Stimulated activated CD4-positive, alpha-beta T cell treated with anti-CD3 and anti-CD28 coated beads, TNF-alpha, amount 100 ng/mL, for 1 hour (primary cell): ENCODE measurements at places on chromosomes 5 and 9.

GRCh38 chr9:136664000-136664915 lies 1.5 kb downstream of the EGFL7 start:
- DNase-seq, result no peak

GRCh38 chr5:39501397-39501796 lies 76.6 kb upstream of the DAB2 start:
- no peak for DNase-seq

GRCh38 chr9:17476401-17476800 lies 102.5 kb upstream of the SH3GL2 start:
- no peak for DNase-seq

DNA sequence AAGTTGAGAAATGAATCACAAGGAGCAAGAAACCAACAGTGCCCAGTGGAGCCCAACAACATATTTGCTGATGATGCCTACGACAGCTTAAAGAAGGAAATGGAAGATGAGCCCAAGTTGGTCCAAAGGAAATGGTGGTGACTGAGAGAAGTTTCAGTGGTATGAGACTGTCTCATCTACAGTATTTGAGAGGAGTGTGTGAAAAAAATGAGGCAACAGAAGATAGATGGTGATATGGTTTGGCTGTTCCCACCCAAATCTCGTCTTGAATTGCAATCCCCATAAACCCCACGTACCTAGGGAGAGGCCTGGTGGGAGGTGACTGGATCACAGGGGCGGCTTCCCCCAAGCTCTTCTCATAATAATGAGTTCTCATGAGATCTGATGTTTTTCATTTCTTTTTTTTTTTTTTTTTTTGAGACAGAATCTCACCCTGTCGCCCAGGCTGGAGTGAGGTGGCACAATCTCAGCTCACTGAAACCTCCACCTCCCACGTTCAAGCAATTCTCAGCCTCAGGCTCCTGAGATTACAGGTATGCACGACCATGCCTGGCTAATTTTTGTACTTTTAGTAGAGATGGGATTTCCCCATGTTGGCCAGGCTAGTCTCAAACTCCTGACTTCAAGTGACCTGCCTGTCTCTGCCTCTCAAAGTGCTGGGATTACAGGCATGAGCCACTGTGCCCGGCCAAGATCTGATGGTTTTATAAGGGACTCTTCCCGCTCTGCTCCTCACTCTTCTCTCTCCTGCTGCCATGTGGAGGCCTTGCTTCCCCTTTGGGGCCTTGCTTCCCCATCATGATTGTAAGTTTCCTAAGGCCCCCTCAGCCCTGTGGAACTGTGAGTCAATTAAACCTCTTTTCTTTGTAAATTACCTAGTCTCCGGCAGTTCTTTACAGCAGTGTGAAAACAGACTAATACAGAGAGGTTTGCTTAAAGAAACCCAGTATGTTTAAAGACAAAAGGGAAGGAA lies 30.2 kb downstream of the EFCAB9 start:
- no peak for DNase-seq

- DNase-seq, result no peak
These were observed 10.1 kb downstream of the RBM22 start for GRCh38 chr5:150690760-150691159.

DNA sequence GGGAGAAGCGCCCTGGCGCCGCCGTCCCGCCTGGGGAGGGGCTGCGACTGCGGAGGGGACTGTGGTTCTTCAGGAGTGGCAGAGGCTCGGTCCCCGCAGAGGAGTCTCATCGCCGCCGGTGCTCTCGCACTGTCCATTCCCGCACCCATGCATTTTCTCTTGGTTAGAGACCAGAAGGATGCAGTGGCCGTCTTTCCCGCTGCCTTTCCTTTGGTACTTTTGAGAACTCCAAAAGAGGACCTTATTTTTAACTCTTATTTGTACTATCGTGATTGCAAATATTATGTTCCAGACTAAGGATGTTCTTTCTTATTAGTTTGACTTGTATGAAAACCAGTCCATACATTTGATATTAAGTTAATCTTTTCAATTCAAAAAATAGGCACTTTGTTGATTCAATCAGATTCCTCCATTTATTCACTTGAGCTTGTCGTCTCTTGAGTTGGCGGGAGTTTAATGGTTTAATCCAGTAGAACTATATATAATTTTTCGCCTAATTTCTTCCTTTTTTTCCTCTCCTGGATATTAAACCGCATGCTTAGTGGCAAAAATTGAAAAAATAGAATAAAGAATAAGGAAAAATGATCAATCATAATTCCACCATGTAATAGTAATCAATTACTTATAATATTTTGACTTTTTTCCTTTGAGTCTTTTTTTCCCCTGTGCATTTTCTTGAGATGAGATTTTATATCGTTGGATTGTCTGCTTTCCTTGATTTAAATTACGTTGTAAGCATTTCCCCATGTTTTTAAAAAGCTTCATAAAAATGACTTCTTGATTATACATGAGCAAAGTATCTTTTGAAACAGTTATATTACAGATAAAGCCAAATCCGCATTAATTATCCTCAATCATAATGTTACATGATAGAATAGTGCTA lies 861 bp downstream of the ZFYVE16 start:
- no peak for DNase-seq

GRCh38 chr5:10746711-10747110 lies 14.3 kb downstream of the DAP start:
- DNase-seq, result no peak

DNA sequence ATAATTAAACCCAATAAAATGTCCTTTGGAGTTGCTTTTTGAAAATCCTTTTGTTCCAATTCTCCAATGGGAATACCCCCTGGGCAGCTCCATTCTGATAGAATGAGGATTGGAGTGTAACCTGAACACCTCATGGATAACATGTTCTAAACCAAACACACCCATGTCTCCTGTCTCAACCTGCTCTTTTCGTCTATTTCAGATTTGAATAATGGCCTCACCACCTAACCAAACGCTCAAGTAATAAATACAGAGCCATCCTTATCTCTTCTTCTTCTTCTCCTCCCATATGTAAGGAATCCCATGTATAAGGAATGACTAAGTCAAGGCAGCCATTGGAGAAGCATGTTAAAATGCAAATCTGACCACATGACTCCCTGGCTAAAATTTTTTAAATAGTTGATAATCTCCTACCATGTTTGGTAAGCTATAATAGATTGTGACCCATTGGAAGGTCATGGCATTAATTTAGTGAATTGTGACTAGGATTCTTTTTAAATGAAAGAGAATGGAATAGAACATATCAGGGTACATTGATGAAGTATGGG lies 26.0 kb downstream of the ELL2 start:
- DNase-seq, result no peak

GRCh38 chr5:16057277-16057676 lies 122.3 kb downstream of the MARCHF11 start:
- no peak for DNase-seq

GRCh38 chr5:107957051-107957450 lies 286.3 kb upstream of the EFNA5 start:
- DNase-seq, result no peak

DNA sequence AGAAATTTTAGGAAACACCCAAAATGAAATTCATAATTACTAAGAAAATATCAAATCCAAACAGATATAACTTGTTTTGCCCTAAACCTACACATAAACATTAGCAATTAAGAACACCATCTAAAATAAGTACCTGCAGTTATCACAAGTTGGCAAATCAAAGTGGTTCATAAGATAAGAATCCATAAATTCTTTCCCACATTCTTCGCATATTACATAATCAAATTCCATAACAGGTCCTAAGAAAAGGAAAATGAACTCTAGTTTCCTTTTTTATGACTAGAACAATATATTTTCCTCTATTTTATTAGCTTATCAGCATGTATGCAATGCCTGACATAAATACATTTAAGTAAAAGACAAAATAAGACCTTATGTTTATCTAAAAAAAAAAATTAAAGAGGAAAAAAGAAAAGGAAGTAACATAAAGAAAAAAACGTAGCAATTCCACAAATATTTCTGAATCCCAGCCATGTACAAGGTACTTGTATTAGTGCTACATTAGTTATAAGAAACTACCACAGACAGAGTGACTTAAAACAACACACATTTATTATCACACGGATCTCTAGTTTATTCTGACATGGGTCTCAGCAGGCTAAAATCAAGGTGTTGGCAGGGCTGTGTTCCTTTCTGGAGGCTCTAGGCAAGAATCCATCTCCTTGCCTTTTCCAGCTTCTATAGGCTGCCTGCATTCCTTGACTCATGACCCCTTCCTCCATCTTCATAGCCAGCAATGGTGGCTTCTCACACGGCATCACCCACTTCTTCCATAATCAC lies 7.5 kb downstream of the XPA start:
- no peak for DNase-seq

DNA sequence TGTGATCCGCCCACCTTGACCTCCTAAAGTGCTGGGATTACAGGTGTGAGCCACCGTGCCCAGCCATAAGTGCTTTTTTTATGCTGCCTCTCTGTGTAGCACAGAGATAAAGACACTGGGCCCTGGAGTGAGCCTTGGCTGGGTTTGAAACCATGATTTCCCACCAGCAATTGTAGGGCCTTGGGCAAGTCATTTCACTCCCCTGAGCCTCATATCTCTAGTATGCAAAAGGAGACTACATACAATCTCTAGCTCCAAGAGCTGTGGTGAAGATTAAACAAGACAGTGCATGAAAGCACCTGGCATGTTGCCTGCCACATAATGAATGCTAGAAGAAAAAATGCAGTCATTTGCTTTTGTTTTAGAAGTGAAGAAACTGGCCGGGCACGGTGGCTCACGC lies 3.9 kb downstream of the FABP6 start:
- no peak for DNase-seq

GRCh38 chr9:87387351-87388011 lies 110.2 kb upstream of the DAPK1 start:
- no peak for DNase-seq

DNA sequence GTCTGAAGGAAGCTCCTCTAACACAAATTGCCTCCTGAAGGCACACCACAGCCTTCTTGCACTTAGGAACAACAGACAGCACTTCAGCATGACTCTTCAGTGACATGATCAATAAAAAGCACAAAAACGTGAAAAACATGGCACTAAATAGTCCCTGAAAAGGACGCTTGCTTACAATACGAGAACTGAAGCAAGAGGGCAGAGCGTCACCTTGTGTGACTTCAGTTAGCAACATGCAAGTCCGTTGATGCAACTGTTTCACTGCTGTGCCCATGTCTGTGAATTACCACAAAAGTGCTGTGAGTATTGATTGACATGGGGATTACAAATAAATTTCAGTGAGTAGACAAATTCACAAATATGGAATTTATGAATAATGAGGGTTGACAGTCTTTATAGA lies 219.9 kb upstream of the GAS1 start:
- no peak for DNase-seq

DNA sequence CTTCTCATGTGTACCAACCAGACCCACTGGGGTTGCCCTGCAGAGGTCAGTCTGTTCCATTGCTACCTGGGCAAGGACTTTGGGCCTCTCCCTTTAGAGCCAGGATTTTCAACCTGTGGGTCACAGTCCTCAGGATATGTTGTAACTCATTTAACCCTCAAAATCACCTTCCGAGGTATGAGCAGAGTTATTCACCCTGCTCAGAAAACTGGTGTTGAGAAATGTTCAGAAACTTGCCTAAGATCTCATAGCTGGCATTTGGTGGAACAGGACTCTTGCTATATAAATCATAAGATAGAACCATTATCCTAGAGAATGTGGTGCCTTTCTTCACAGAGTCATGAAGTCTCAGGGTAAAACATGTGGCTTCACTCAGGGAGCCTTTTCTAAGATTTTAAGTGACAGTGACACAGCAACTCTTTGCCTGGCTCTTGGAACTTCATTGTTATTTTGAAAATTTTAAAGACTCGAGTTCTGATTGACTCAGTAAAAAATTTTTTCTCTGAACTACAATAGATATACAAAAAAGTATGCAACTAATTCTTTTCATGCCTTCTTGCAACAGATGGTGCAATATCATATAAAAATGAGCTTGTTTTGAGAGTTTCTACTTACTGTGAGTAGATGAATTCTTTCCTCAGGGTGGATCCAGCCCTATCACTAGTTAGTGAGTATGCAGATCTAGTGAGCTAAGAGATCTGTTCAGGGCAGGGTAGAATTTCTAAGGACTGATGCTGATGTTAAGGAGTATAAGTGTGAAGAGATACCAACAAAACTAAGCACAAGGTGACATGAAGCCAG lies 29.5 kb downstream of the CAST start:
- DNase-seq, result no peak

DNA sequence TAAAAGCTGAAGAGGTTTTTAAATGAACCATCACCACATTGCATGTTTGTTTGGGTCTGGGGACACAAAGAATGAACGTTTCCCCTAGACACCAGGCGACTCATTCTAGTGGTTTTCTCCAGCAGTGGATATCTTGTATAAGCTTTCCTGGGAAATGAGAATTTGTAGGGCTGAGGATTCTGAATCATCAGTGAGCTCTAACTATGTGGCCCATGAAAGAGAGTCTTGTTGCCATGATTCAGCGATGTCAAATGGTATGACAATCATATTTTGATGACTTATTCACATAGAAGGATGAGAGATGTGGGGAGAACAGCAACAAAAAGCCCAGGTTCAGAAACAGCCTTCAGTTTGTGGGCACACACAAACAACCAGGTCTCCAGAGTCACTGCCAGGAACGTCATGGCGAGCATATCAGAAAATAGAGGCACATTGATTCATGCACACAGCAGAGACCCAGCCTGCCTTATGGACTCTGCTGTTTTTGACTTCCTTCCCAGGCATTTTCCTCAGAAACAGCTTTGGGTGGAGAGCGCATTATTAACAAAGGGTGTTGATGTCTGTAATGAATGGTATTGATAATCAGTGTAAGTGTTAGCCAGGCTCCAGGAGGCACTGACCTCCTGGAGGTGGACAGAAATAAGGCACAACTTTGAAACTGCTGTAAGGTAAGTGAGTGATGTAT lies 13.3 kb downstream of the ZNF474 start:
- no peak for DNase-seq

- DNase-seq, result no peak
These were observed 8.1 kb downstream of the FOXE1 start for GRCh38 chr9:97861148-97861475.

DNA sequence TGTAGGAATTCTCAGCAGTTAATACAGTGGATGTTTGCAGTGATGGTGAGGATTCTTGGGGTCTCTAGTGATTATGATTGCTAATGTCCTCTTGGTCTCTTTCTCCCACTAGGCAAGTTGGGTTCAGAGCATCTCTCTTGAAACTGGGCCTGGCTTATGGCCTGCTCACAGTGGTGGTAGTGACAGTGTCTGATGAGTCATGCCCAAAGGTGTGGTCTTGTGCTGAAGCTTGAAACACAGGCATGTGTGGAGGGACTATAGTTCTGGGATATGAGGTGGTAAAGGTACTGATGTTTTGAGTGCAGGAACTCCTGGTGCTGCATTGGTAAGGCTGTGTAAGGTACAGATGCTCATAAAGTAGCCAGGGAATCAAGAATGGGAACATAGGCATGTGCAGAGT lies 231.1 kb downstream of the FAM170A start:
- no peak for DNase-seq
